ENCODE measurements at places on chromosomes 4 and X.

DNA sequence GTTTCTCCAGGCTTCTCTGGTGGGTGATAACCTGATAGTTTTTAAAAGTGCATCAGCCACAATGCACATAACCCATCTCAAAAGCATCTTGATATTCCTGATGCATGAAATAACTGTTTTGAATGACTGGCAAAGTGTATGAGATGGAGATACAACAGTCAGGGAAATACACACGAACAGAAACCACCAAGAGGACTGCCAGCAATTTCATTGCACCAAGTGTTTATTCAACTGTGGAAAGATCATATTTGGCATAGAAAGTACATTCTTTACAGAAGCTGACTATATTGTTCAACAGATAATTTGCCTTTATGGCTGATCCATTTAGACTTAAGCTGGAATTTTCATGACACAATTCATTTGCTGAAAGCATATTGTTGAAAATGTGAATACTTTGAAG lies 139.5 kb downstream of the SLIT2 start:
- no peak for DNase-seq

- DNase-seq, result no peak
Measured at GRCh38 chr4:4254199-4254598, 6.2 kb upstream of the TMEM128 start.

GRCh38 chrX:47502316-47503125 lies 19.5 kb upstream of the ZNF41 start:
- no peak for DNase-seq

DNA sequence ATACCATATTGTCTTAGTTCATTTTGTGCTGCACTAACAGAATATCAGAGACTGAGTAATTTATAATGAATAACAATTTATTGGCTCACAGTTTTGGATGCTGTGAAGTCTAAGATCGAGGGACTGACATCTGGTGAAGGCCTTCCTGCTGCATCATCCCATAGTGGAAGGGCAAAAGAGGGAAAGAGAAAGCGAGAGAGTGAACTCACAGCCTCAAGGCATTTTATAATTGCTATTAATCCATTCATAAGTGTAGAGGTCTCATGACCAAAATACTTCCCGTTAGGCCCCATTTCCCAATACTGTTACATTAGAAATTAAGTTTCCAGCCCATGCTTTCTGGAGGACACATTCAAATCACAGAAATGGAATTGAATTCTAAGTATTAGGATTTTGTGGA lies 554.4 kb downstream of the TRAM1L1 start:
- DNase-seq, result no peak

- DNase-seq, result no peak
Measured at GRCh38 chr4:138398322-138398721, 156.2 kb upstream of the SLC7A11 start.

- DNase-seq, result no peak
Measured at GRCh38 chr4:56127716-56128115, 179.0 kb downstream of the CEP135 start.

DNA sequence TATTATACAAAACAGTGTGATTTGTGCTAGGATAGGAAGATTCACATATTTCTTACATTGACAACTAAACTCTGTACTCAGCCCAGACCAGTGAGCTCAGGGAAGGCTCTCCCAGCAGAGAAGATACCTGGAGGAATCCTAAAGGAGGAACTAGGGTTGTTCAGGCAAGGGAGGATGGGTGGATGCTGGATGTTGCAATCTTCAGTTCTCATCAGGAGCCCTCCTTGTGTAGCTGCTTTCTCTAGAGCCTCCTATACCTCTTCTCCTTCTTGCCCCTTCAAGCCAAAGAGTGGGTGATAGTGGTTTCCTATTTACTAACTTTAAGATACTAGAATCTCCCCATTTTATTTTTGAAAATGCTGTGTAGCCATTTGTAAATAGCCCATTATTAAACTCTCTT lies 117.3 kb downstream of the NKX6-1 start:
- no peak for DNase-seq

DNA sequence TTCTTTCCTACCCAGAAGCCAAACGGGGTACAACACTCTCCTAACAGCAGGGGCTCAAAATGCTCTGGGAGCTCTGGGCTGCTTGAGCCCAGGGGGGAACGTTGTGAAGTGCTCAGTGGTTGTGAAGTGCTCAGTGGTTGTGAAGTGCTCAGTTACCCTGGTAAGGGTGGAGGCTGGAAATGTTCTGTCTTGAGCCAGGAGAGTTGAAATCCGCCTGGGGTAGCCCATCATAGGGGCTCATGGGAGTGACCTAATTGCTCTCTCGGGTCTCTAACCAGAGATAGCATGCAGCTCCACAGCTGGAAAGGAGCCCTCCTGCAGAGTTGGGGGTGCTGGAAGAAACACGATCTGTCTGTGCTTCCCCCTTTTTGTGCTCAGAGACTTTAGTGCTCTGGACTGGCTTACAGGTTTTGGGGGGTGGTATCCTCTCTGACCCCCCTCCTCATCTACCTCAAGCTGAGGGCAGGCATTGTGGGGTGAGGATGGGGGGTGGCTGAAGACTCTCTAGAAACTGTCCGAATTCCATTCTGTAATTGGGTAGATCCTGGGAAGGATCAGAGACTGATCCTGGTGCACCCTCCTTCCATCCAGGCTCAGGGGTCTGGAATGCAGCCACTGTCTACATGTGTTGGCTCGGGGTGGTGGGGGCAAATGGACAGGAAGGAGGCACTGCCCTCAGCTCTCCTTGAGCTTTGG lies 2.7 kb downstream of the EFNB1 start:
- no peak for DNase-seq

- no peak for DNase-seq
Measured at GRCh38 chr4:25246680-25247611, 13.1 kb downstream of the PI4K2B start.

- no peak for DNase-seq
Measured at GRCh38 chr4:185238215-185238681, 28.9 kb downstream of the SNX25 start.

DNA sequence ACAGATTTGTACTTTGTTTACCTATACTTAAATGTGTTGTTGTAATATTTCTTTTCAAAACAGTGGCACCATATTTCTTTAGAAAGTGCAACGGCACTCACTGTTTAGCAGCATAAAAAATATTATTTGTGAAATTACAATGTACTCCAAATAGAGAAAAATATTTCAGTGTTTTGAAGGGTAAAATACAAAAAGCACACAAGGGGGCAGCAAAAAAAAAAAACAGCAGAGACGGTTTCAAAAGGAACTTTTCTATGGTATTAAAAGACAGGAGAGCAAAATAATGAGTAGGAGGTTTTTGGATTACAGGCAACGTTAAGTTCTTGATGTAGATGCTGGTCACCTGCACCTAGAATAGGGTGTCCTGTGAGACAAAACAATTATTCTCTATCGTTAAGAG lies 2.0 kb downstream of the NUDT11 start:
- DNase-seq, result no peak

- no peak for DNase-seq
Measured at GRCh38 chr4:146033149-146033548, 94.5 kb upstream of the ZNF827 start.

GRCh38 chrX:113545040-113545439 lies 704.4 kb upstream of the AMOT start:
- no peak for DNase-seq

DNA sequence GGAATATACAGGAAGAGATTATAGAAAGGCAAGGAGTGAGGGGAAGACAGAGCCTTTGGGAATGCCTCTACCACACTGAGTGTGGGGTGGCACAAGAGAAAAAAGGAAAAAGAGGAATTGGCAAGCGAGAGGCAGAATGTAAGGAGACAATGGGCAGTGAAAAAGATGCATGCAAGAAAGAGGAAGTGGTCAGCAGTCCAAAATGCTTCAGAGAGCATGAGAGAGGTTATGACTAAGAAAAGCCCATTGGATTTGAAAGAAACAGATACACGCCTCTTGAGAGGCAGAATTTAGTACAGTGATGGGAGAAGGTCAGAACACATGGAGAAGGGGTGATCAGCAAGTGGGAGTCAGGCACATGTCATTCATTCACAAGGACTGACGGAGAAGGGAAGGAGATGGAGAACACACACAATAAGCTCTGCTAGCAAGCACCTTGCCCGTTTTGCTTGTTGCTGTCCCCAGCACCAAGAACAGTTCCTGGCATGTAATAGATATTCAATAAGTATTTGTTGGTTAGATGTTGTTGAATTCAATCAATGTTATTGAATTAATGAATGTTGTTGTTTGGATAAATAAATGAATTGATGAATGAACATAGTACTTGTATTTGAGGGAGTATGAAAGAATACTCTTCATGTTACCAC lies 6.3 kb downstream of the DCHS2 start:
- DNase-seq, result no peak

DNA sequence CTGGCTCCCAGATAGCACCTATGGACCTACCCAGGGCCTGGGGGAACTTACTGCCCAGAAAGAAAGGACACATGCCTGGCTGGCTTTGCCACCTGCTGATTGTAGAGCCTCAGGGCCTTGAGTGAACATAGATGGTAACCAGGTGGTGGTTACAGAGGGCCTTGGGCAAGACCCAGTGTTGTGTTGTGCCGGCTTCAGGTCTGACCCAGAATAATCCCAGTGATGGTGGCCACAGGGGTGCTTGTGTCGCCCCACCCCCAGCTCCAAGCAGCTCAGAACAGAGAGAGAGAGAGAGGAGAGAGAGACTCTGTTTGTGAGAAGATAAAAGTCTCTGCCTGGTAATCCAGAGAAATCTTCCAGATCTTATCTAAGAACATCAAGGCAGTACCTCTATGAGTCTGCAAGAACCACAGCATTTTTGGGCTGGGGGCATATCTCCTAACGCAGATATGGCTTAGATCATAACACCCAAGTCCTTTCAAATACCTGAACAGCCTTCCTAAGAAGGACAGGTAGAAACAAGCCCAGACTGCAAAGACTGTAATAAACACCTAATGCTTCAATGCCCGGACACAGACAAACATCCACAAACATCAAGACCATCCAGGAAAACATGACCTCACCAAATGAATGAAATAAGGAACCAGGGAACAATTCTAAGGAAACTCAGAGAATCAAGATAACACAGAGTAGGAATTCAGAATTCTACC lies 16.3 kb upstream of the RP2 start:
- DNase-seq, result no peak

GRCh38 chrX:115972717-115973116 lies 197.8 kb upstream of the AGTR2 start:
- no peak for DNase-seq

DNA sequence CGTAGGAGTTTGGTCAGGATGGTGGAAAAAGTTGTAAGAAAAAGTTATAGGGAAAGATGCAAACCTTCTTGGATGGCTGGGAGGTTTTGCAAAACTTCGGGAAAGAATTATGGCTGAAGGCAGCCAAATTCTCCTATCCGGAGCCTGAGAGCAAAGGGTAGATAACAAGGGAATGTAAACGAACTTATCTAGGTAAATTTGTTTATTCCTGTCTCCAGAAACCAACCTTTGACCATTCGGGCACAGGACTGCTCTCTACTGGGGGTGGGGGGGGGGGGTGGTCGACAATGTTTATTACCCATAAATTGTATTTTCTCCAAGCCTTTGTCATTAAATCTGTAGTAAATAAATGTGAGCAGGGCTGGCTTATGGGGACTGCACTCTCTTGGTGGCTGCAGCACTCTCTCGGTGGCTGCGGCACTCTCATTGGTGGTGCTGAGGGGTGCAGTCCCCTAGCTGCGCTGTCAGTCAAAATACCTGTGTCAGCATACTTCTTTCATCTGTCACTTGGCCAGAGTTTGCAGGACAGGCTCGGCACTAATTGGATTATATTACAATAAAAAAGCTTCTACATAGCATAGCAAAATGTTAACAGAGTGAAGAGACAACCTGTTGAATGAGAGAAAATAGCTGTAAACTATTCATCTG lies 827.8 kb downstream of the SH3BGRL start:
- no peak for DNase-seq

- no peak for DNase-seq
Measured at GRCh38 chr4:130203571-130203970, 1107.6 kb downstream of the C4orf33 start.

- no peak for DNase-seq
Measured at GRCh38 chr4:67035501-67035900, 509.8 kb downstream of the CENPC start.

GRCh38 chrX:131646106-131646505 lies 102.2 kb downstream of the OR13H1 start:
- no peak for DNase-seq

DNA sequence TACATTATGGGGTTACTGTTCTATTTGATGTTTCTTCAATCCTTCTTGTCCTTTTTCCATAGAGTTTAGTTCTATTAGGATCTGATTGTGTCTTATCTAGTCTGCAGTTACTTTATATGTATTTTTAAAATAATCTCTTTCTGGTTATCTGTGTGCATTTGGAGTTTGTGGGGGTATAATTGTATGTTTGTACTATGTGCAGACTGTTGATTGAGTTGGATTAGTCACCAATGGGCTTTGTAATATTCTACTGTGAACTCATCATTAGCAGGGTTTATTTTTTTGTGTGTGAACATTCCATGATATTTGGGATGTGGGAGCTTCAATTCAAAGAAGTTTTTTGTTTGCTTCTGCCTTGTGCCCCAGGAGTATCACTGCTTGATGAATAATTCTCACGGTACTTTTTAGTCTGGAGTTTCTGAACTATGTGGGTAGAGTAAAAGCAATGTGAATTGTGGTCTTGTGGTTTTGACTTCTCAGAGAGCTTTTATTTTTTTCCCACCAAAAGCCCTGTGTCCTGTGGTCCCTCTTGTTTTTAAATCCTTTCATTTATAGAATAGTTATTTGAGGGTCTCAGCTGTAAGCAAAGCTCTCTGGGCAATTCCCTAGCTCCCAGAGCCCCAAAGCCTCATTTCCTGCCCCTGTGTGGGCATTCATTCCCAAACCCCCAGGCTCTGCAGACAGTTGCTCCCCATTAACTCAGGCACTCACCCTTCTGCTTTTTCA lies 127.8 kb downstream of the PHKA2 start:
- no peak for DNase-seq

DNA sequence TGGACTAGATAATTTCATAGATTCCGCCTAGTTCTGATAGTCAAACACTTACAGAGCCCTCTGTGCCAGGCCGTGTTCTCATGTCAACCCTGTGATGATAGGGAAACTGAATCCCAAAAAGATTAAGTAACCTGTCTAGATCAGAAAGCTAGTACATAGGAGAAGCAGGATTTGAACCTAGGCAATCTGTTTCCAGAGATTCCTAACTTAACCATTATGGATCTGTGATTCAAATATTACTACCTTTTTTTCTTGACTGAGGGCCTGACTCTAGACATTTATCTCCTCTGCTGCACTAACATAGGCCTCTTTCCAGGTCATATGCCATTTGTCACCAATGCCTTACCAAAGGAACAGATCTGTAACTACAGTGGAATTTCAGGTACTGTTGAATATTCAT lies 1.5 kb downstream of the ALAS2 start:
- DNase-seq, result no peak

DNA sequence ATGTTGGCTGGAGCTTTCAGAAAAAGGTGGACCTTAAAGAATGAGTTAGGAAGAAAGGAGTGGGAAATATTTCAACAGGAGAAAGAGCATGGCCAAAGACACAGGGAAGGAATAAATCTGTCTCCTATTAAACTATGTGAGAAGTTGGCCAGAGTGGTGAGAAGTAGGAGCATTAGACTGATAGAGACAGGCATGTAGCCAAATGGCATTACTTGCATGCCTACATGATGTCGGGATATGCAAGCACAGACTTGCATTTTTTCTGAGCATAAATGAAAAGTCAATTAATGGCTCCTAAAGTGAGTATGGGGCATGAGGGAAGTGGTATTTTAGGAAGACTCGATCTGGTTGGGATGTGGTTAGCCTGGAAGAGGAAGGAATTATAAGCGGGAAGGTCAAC lies 279.6 kb upstream of the PITX2 start:
- DNase-seq, result no peak

Measured in stimulated activated CD8-positive, alpha-beta memory T cell treated with anti-CD3 and anti-CD28 coated beads, Interleukin-7, amount 100 ng/mL, for 1 hour (primary cell).